ENCODE measurements at places on chromosomes 13 and 19.

DNA sequence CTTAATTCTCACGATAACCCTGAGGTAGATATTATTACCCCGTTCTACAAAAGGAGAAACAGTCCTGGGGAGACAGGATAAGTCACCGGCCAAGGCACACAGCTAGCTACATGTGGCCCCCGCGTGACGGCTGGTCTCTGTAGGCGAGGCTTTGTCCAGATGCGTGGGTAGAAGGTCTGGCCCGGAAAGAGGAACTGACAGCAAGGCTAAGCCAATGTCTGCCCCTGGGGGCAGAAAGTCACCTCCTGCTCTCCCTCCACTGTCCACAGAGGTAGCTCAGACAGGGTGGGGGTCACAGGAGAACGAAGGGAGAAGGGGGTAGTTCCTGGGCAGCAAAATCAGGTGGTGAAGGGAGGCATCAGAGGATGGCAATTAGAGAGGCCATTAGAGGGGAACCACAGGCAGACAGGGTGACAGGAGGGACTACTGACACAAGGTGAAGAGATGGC, 1.8 kb downstream of the APOC4 start:
- no peak for DNase-seq

- DNase-seq, result no peak
These were observed 1507.5 kb downstream of the OLFM4 start for GRCh38 chr13:54536112-54536511.

DNA sequence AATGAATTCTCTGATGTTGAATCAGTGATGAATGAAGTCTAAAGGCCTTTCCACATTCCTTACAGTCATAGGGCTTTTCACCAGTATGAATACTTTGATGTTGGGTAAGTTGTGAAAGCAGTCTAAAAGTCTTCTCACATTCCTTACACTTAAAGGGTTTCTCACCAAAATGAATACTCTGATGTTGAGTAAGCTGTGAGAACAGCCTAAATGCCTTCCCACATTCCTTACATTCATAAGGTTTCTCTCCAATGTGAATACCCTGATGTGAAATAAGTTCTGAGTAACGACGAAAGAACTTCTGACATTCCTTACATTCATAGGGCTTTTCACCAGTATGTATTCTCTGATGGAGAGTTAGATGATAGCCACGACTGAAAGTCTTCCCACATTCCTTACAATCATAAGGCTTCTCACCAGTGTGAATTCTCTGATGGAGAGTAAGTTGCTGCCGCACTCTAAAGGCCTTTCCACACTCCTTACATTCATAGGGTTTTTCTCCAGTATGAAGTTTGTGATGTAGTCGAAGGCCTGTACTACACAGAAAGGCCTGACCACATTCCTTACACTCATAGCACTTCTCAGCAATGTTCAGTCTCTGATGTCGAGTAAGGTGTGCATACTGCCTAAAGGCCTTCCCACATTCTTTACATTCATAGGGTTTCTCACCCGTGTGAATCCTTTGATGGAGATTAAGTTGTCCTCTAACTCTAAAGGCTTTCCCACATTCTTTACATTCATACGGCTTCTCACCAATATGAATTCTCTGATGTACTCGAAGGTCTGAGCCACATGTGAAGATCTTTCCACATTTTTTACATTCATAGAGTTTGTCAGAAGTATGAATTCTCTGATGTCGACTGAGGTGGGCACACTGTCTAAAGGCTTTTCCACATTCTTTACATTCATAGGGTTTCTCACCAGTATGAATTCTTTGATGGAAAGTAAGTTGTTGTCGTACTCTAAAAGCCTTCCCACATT, 19.9 kb downstream of the ZFP30 start:
- no peak for DNase-seq

- no peak for DNase-seq
These were observed 148.4 kb downstream of the KATNAL1 start for GRCh38 chr13:30158774-30159445.

DNA sequence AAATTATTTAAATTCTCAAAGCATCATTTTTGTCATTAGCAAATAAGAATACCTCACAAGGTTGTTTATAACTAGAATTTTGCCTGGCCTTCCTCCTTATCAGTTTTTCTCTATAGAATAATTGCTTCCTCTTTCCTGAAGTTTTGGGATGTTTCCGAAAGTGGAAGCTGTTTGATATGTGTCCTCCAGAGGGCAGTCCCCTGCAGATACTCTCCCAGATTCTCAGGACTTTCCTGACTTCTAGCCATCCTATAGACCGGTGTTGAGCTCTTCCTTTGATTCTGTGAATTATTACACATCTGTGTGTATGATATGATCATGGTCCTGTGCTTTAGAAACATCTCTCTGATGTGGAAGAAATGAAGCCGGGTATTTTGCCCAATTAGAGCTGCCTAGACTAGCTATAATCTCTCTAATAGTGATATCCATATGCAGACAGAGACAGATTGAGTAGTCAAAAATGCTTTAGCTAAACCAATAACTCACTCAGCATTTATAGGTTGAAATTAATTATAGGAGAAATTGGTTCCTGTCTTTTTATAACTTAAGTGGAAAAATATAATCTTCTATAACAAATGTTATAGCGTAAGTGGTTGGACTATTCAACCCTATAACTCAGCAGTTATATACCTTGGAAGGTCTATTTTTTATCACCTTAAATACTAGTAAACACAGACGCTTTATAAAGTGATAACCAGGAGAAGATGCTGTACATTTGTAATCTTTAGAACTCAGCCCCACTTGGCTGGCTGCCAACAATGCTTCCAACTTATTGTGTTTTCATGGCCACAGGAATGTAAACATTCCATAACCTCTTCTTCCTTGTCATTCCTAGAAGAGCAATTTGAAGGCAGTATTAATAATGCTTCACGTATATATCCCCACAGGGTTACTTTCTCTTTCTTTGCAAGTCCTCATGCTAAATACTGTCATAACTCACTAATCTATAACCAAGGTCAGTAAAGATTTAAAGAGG, 201.0 kb upstream of the RXFP2 start:
- DNase-seq, result peak; percentile 24

DNA sequence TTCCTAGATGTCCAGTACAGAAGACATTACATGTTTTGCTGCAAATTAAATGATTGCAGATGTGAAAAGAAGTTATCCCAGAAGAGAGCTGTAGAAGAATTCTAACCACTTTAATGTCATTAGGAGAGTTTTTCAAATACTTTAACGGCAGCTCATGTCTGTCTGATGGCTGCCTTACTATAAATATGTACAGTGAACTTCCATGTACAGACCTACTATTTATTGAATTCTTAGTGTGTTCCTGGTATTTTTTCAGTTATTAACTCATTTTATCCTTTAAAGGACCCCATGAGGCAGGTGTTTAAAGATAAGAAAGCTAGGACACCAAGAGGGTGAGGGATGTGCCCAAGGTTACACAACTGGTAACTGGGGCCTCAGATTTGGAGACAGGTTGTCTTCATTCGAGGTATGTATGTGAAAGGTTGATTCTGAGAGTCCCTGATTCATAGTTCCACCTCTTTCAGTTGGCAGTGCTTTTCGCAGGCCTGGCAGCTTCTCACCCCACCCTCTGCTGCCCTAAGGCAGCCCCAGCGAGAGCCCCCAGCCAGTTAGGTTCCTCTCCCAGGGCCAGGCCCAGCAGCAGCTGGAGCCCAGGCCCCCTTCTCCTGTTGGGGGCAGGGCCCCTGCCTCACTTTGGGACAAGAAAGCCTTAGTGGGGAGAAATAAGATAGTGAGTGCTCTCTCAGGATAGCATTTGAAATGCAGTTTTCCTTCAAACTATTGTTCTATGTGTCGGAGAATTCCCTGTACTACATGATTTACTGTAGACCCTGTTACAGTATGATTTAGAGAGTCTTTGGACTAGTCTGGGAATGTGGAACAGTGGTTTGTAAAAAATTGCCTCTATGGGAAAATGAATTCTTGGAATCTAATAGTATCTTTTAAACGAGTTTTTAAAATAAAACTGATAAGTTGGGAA, 67.7 kb upstream of the TEX29 start:
- no peak for DNase-seq

DNA sequence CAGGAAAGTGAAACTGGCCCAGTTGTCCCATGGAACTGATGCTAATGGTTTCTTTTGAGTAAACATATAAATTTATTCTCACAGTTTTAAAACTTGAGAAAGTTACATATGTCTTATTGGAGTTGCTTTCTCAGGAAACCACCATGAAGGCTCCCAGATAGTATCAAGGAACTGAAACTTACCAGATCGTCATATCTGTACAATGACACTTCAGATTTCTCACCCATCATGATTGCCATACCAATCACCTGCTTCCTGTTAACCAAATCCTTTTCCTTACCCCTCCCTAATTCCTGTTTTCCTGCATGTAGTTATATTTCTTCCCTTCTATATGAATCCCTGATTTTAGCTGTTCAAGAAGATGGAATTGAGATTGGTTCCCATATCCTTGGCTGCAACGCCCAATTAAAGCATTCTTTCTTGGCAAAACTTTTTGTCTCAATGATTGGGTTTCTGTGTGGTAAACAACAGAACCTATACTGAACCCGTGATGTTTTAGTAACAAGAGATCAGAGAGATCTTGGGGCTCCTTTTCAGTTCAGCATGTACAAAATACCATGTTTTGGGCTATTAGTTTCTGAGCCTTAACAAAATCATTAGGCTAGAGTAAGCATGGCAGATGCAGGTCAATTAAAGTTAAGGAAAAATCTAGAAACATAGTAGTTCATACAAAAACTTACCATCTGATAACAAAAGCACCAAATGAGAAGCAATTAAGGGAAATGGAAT, 781.3 kb upstream of the MIR17HG start:
- DNase-seq, result no peak

DNA sequence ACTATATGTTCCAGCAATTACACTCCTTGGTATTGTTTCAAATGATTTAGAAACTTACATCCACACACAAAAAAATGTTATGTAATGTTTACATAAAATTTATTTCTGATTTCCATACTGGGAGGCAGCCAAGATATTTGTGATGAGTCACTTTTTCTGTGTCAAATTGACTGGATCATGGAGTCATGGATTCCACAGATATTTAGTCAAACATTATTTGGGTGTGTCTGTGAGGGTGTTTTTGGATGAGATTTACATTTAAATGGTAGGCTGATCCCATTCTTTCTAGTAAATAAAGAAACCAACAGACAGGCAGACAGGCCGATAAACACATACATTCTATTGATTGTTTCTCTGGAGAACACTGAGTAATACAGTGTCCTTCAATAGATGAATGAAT, 562.8 kb downstream of the SLITRK6 start:
- DNase-seq, result no peak

DNA sequence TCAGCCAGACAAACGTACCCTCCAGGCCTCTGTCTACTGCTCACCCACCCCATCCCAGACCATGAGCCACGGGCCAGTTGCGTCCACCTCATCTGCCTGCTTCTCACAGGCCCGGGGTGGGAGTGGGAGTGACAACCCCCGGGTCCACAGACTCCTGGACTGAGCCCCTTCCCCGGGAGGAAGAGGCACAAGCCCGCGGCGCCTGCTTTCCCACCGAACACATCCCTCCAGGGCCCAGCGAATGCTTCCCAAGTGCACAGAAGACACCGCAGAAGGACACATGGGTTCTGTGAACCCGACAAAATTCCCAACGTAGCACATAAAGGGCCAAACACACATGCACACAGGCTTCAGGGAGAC, 18.0 kb upstream of the PLPP2 start:
- peak; percentile 13 for DNase-seq

DNA sequence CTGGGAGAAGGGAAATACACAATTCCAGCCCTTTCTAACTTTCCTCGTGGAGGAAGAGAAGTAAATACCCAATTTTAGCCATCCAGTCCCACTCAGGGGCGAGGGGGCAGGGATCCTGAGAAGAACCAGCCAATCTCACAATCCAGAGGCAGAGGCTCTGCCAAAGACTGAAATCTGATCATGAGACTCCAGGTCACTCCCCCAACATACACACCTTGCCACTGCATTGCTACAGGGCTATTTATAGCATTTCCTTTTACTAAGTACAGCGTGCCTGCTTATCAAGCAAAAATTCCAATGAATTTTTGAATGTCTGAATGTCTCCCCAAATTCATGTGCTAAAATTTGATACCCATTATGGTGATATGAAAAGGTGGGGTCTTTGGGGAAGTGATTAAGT, 1687.5 kb downstream of the EFNB2 start:
- no peak for DNase-seq

DNA sequence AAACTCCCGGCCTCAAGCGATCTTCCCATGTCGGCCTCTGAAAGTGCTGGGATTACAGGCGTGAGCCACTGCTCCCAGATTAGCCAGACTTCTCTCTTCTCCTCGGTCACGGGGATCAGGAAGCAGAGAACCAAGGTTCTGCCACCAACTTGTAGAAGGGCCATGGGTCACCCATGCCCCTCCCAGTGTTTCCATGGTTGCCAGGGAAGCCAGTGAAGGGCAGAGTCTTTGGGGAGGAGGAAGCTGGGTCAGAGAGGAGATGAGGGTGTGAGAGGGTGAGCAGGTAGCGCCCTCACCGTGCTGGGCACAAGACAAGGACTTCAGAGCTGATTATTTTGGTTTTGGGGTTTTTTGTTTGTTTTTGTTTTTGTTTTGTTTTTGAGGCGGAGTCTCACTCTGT, 77.1 kb downstream of the GNG7 start:
- DNase-seq, result no peak

GRCh38 chr13:70432276-70432805, 324.1 kb upstream of the KLHL1 start:
- no peak for DNase-seq

DNA sequence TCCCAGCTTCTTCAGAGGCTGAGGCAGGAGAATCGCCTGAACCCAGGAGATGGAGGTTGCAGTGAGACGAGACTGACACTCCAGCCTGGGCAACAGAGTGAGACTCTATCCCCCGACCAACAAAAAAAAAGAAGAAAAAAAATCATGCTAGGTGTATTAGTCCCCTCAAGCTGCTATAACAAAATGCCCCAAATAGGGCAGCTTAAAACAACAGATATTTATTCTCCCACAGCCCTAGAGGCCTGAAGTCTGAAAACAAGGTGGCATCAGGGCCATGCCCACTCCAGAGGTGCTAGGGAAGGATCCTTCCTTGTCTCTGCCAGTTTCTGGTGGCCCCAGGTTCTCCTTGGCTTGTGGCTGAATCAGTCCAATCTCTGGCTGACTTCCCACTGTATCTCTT, 8.6 kb upstream of the EHD2 start:
- no peak for DNase-seq

DNA sequence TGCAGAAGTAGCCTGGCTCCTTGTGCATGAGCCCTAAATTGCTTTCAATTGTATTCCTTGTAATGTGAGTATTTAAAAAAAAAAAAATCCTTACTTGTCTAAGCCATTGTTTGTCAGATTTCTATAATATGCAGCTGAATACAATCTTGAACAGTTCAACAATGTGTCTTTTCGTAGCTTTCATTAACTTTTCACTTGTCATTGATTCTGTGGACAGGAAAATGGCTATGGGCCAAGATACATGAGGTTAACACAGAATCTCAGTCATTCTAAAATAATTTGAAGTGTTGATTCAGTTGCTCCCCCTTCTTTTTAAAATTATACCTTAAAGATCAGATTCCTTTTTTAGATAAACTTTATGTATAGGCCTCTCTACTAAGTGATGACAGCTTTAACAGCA, 395.8 kb upstream of the KLF12 start:
- DNase-seq, result no peak

- peak; percentile 46 for DNase-seq
These were observed 8.6 kb upstream of the MKNK2 start for GRCh38 chr19:2059422-2060201.
